ENCODE measurements at places on chromosomes 2 and 18. TPM values are rescaled to one million over a fixed set of nuclear protein-coding genes. Genes with fewer than 3 reads are reported as not detected.

GRCh38 chr2:211901226-211901846 is 637.3 kb downstream of the ERBB4 start:
- H3K36me3 ChIP-seq = no peaks in the 10 kb centered on the region
- DNase-seq = no peak
- H3K4me1 ChIP-seq = no peaks in the 10 kb centered on the region
- H3K27me3 ChIP-seq = no peaks in the 10 kb centered on the region

- no peak overlapping the region for H3K27ac ChIP-seq
- no peak for DNase-seq
- H3K4me3 ChIP-seq = no peak overlapping the region
- no peaks in the 10 kb centered on the region for H3K36me3 ChIP-seq
- peaks cover 27% of the 10 kb centered on the region for H3K4me1 ChIP-seq
Measured at GRCh38 chr2:43443282-43443681, 152.6 kb downstream of the THADA start.

KCNG2 gene
- 0.13 TPM for polyA plus RNA-seq

CYRIA gene
- 1.7 TPM for polyA plus RNA-seq

BARD1 gene
- 59.0 TPM for polyA plus RNA-seq

SLC40A1 gene
- polyA plus RNA-seq = 0.10 TPM

ALPP gene
- not detected for polyA plus RNA-seq

THSD7B gene
- 0.97 TPM for polyA plus RNA-seq

PROKR1 gene
- polyA plus RNA-seq = 1.1 TPM

SIX3 gene
- polyA plus RNA-seq = 0.21 TPM

All from GM23338 (cell line).